ENCODE measurements at places on chromosomes 7 and 10. TPM values are rescaled to one million over a fixed set of nuclear protein-coding genes. Genes with fewer than 3 reads are reported as not detected.
A peak's percentile ranks its signal among the peaks of the same experiment; 100 is the strongest.

SH2B2 gene
- total RNA-seq = 6.3 TPM

CTAGE15 gene
- total RNA-seq = not detected

OR2A42 gene
- not detected for total RNA-seq

ERCC6 gene
- total RNA-seq = 36.2 TPM

AFAP1L2 gene
- total RNA-seq = 0.98 TPM

SCRN1 gene
- total RNA-seq = 2.1 TPM

FAM25A gene
- not detected for total RNA-seq

LIPK gene
- total RNA-seq = not detected

C10orf67 gene
- 0.23 TPM for total RNA-seq

GRCh38 chr10:127576740-127577161, 27.6 kb downstream of the NPS start:
- DNase-seq = no peak

- no peak for DNase-seq
Measured at GRCh38 chr7:103660455-103661371, 214.7 kb upstream of the SLC26A5 start.

GRCh38 chr7:74000489-74001149, 27.4 kb upstream of the ELN start:
- DNase-seq = no peak

- DNase-seq = peak; percentile 77
Measured at GRCh38 chr10:128047991-128048818, 78.0 kb downstream of the MKI67 start.

DNA sequence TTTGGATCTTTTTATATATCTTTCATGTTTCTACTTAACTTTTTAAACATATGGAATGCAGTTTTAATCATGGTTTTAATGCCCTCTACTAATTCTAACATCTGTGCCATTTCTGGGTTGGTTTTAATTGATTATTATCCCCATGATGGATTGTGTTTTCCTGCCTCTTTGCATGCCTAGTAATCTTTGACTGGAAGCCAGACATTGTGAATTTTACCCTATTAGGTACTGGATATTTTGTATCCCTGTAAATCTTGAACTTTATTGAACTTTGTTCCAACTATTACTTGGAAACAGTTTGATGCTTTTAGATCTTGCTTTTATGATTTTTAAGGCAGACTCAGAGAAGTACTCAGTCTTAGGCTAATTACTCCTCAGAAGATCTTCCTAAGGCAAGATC, 16.0 kb upstream of the RBM20 start:
- DNase-seq = no peak

- DNase-seq = no peak
Measured at GRCh38 chr10:71550628-71551027, 153.9 kb downstream of the CDH23 start.

- DNase-seq = peak; percentile 53
Measured at GRCh38 chr10:119655566-119656001, 4.4 kb downstream of the BAG3 start.

GRCh38 chr7:106392590-106392989, 107.8 kb upstream of the NAMPT start:
- DNase-seq = no peak

- no peak for DNase-seq
Measured at GRCh38 chr10:101042118-101042517, 11.1 kb downstream of the SFXN3 start.

DNA sequence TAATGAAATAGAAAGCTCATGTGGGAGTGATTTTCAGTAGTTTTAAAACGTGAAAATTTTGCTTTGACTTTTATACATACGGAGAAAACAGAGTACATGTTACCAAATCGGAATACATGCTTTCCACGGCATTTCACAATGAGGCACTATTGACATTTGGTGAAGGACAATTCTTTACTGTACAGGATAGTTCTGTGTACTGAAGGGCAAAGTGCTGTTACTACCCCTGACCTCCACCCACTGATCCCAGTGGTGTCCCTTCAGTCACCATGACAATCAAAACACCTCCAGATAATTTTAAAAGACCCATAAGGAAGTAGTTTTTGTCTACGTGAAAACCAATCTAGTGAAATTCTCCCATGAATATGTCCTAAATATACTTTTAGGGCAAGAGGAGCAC, 33.1 kb upstream of the ANK3 start:
- DNase-seq = no peak

- no peak for DNase-seq
Measured at GRCh38 chr10:112177247-112177646, 6.3 kb downstream of the GPAM start.

DNA sequence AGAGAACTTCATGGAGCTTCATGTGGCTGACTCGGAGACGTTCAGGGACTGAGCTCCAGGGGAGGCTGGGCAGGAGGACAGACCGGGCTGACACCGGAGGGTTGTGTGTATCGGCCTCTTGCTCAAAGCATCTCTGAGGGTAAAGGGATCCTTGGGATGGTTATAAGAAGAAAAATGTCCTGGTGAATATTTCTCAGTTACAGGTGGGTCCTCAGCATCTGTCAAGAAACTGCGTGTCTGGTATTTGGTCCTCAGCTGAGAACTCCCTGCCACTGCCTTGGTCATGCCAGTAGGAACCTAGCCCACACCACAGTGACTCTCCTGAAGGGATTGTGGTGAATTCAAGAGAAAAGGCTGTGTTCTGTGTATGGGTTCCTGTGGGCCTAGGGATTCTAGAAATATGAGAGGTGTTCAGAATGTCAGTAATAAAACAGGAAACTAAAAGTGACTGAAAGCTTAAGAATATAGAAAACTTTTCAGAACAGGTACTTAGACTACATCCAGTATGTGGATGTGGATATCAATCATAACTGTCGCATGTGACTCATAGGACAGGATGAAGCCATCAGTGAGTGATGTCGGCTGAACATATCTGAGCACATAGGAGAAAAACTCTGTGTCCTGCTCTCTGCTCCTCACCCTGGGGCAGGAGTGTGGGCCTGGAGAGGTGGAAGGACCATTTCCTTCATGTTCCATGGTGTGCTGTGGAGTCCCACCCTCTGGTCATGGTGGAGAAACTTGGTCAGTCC, 28.4 kb downstream of the MBL2 start:
- no peak for DNase-seq

DNA sequence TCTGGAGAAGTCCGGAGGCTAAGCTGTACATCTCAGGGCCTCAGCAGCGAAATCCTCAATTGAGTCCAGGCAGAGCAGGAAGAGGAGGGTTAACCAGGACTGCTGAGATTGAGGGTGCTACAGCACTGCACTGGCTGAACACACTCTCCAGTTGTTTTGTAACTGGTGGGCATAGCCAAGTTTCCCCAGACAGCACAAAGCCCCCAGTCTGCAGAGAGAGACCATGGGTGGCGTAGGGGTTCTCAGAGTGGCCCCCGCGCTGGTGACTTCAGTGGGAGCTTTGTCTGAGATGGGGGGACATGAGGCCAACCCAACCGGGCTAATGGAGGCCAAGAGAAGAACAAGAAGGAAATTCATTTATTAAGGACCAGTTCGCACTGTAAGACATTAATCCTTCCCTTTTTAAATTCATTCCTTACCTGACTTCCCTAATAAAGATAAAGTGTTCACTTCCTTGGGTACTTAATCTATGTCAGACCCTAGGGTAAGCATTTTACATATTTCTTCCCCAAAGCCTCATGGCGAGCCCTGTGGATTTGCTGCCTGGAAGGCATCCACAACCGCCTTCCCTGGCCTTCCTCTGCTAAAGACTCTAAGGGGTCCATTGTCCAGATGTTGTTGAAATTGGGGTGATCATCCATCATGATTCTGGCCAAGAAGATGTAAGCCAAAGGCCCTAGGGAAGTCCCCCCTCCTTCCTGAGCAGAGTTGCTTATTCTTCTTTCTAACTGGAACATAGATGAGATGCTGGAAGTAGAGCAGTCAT, 121.4 kb upstream of the CHST15 start:
- DNase-seq = no peak
